ENCODE measurements at places on chromosomes 5 and 9.
A peak's percentile ranks its signal among the peaks of the same experiment; 100 is the strongest.

GRCh38 chr5:92917044-92917443 is 664.0 kb downstream of the NR2F1-AS1 start:
- DNase-seq, result no peak

DNA sequence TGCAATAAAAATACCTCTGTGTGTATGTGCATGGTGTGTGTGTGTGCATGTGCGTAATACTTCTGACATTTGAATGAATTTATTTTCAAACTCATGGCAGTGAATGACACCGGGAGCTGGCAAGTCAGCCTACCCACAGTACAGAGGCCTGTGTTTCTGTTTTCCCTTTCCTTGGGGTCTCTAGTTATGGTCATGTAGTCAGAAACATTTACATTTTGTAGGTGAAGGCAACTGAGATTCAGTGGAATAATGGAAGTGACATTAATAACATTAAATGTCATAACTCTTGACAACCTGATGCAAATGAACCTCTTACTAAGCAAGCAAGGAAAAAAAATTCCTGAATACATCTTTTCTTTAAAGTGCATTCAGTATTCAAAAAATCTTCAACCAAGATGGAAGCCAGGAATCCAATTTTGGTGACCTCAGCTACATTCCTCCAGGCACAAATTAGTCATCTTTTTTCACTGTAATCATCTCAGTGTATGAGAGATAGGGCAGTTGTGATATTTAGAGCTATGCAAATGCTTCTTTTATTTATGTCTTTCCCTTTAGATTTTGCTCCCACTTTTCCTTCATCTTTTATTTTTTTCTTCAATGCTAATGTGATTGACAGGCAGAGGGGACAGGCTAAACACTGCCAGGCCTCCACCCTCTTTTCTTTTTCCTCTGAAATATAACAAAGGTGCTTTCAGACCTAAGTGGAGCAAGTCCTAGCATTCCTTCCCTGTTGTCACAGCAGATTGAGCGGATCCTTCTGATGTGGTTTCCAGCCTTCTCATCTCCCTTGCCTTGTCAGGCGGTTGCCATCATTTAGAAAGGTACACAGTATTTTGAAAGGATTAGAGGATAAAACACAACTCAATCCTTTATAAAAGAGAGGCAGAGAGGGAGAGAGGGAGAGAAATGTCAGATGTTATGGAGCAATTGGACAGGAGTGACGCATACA is 569.8 kb upstream of the ADAMTS16 start:
- DNase-seq, result no peak

DNA sequence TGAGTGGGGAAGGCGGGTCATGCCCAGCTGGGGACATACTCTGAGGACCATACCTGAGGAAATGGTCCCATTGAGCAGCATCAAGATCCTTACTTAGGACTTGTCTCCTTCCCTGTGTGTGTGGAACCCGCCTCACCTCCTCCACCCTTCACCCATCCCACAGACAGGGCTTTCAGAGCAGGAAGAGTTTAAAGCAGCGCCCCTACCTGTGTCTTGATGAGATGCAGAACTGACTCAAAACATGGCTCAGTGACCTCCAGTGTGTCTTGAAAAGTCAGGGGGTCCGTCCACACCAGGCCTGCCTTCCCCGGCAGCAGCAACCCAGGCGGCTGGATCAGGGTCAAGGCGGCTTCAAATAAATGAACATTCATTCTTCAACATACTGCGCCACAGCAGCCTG is 38.4 kb downstream of the PLAC8L1 start:
- no peak for DNase-seq

- DNase-seq, result no peak
Observed at GRCh38 chr9:15444141-15444540, 21.5 kb downstream of the SNAPC3 start.

DNA sequence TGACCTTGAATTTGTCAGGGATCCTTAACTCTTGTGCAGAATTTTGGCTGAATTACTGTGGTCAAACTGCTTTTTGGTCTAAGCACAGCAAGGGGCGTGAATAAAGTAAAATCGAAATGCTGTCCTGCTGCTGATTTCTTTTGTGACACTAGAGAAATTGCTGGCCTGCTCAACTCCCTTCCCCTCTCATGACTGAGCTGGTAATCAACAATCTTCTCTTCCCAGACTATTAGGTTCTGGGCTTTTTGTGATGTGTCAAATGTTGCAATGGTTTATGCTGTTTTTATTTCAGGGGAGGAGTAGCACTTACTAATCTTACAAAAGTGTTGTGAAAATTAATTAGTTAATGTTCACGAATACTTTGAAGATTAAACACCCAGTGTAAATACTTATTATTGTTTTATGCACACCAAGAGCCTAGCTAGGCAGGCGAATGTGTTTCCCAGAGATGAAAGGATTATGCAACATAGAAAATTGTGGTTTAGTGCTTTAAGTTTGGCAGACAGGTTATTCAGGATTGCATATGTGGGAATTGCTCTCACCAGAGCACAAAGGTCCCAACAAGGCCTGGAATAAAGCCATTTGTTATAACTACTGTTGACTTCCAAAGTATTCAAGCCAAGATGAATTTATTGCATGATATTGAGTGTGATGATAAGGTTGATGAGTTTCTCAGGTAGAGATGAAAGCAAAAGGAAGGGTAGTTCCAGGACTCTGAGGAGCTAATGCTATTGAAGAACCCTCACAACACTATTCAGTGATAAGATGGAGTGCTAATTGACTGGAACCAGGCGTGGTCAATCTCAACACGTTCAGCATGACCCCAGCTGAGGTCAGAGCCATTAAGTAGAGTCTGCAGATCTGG is 280.7 kb upstream of the ZNF608 start:
- no peak for DNase-seq

DNA sequence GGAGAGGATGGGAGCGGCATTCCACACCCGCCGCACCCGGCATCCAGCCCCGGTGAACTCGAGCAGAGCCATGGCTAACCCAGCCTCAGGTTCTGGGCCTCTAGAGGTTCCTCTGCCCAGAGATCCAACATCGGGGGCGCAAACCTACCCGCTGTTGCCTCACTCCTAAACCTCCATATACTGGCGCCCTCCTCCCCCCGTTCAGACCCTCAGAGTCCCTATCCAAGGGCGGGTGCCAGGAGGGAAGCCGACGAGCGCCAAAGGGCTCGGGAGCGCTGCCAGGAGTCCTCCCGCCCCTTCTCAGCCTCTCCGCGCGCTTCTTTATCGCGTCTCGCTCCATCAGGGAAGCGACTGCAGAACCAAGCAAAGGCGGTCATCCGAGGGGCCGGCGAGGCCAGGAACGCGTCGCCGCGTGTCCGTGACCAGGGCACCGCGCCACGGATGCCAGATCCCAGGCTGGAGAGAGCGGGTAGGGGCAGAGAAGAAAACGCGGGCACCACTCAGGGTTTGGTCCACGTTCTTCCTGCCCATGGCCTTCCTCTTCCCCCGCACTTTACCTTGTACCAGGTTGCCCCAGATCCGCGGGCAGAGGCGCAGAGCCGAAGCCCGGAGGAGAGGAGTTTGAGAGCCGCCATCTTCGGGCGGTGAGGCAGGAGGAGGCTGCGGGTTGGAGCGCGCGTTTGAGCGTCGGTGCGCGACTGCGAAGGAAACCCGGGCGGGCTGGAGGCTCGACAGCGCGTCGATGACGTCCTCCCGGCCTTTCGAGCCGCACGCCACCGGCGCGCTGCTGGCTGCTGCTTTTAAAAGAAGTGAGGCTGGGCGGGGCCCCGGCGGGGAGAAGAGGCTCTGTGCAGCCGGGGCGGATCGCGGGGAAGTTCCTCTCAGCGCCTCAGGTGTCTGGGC is at the start of gene OXCT1:
Gene OXCT1, minus strand, starts transcription at position 702 of the 903 bp plus-strand sequence. Its CDS starts 67 bp downstream, at position 635.
- DNase-seq, result peak; percentile 88

- no peak for DNase-seq
Observed at GRCh38 chr5:169268019-169268418, 32.9 kb downstream of the SLIT3 start.

- no peak for DNase-seq
Observed at GRCh38 chr9:114834386-114834785, 28.5 kb upstream of the TNFSF15 start.

DNA sequence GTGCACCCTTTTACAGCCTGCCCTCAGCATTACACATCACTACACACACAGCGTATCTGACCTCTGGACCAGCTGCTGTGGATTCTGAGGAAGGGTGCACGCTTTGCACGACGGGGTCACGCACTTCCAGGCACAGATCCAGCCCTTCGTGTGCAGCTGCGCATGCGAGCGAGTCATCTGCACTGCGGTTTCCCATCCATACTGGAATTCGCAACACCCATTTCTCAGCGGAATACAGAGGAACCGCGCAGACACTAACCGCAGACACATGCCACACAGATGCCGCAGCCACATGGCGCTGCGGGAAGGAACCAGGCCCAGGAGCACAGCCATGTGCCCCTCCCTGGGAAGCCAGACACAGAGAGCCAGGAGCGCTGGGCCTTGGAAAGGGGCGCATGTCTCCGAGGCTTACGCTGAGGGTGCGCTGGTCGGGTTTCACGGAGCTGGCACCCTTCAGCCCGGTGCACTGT is 43.5 kb downstream of the PNPLA7 start:
- no peak for DNase-seq

DNA sequence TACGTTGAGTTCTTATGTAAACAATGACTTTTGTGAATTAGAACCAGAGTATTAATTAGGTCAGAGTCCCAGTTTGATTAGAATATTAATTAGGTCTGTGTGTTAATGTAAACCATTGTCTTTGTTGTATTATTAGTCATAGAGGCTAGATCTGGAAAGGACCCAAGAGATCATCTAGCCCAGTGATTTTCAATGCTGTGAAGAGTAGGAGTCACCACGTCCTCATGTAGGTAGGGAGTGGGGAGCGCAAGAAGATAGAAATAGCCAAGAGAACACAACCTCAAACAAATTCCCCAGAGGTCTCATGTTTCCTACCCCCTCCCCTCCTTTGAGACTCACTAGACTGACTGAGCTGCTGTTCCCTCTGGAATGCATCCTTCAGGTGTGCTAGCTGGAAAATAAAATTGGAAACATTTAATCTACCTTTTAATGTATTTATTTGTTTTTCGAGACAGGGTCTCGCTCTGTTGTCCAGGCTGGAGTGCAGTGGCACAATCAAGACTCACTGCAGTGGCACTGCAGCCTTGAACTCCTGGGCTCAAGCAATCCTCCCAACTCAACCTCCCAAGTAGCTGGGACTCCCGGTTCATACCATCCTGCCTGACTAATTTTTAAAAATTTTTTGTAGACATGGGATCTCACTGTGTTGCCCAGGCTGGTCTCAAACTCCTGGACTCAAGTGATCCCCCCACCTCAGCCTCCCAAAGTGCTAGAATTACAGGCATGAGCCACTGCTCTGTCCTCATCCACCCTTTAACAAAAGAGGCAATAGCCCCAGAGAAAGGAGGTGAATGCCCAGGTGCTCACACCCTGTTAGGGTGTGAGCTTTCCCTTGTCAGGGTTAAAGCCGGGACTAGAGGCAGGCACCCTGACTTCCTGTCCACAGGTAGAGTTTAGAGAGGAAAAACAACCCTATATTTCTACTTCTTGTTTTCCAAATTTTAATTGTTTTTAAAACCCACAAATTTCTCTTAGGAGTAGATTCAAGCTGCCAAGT is 92.9 kb downstream of the INIP start:
- DNase-seq, result no peak

GRCh38 chr9:84874596-84874995 is 205.1 kb downstream of the NTRK2 start:
- DNase-seq, result no peak

DNA sequence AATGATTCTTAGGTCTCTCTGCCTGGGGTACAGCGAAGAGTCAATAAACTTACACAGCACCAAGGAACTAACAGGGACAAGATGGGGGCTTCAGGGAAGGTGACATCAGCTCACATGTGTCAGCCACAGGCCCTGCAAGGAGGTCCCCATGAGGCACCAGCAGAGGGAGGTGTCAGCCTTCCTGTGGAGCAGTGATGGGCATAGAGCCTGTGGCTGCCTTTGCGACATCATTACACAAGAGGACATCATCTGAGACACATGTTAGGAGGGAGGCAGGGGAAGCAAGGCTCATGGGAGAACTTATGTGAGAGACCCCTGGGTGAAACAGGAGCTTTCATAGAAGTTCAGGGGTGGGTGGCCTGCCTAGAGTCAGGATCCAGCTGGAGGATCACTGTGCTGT is 389.6 kb downstream of the SEMA5A start:
- no peak for DNase-seq

DNA sequence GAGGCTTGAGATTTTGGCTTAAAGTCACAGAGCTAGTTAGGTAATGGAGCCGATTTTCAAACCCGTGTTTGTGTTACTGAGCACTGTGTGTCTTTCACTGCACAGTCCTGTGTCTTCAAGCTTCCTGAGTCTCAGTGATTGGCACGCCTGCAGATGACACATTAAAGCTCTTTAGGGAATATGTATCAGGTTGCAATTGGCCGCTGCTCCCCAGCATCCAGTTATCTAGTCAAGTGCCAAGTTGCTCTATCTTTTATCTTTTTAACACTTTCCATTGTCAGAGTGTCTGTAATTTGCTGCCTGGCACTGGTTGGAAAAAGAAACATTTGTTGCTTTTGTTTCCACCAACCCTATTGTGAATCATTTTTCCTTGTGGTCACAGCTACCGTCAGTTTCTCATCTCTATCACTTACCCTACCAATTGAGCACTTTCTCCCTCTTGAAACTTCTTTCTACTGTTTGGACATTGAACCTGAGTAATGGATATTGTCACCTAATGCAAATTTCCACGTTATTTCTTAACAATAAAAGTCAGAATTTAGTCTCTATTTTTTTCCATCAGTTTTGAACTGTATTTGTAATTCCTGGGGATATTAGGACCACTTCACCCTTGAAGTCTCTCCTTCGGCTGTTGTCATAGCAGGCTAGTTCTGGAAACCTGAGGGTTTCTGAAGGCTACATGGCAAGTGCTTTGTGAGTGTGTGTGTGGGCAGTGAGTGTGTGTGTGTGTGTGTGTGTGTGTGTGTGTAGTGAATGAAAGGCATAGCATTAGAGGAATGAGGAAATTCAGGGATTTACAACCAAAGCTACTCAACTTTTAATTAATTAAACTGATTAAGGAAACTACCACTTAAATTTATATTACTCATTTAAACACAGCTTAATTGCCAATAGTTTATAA is 274.3 kb downstream of the ISL1 start:
- DNase-seq, result no peak

DNA sequence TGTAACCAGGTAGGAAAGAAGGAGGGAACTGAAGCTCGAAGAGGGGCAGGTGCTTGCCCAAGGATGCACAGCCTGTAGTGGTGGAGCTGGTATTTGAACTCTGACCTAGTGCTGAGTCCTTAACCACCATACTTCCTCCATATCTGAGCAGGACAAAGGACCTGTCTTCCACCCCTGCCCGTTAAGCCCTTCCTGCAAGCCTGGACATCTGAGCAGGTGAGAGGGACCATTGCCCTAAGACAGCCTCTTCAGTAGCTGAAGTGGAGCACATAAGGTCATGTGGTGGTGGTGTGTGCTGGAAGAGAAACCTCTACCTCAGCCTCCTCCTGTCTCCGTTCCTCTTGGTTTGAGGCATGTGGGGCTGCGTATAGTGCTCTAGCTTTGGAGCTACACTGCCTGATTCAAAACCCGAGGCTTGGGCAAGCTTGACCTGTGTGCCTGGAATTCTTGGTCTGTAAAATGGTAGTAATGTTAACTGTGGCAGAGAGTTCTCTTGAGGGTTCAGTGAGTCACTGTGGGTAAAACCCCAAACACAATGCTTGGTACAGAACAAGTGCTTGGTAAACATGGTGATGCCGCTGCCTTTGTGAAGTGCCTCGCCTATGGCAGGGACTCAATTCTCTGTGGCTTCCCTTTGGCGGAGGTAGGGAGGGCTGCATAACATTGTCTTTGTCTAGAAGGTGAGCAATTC is 7.4 kb downstream of the GALNT10 start:
- DNase-seq, result no peak

GRCh38 chr5:149062371-149063016 is 368 bp downstream of the SH3TC2 start:
- DNase-seq, result no peak
